Breast epithelium (tissue), 4 donors: ENCODE measurements at places on chromosomes 2 and 18. TPM values are rescaled to one million over a fixed set of nuclear protein-coding genes. Genes with fewer than 3 reads are reported as not detected.

DNA sequence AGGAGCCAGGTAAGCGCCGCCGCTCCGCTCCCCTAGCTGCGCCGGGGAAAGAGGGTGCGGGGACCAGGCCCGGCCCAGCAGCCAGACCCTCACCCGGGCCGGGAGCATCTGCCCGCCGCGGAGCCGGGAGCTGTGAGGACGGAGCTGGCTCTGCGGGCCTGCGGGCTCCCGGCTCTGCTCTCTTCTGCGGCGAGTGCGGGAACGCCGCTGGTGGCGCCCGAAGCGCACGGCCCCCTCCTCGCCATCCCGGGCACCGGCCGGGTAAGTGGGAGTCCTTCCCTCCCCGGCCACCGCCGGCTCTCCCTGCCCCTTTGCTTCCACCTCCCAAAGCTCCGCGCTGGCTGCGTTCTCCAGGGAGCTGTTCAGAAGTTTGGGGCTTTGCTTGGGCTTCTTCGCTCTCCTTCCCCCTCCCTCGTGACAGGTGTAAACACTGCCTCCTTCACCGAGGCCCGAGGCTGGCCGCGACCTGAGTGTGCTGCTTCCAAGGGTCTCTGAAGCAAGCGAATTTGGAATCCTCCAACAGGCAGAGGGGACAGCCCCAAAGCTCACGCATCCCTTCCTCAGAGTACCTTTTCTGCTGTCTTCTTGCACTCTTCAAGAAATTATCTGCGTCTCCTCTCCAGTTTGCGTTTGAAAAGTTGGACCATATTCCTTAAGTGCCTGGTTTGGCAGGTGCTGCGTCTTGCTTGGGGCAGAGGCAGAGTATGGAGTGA is 632 bp downstream of the AFTPH start:
- H3K4me1 ChIP-seq = no peaks in the 10 kb centered on the region
- no peaks in the 10 kb centered on the region for H3K36me3 ChIP-seq
- no peaks in the 10 kb centered on the region for H3K27me3 ChIP-seq
- peak; percentile 28 for DNase-seq

DNA sequence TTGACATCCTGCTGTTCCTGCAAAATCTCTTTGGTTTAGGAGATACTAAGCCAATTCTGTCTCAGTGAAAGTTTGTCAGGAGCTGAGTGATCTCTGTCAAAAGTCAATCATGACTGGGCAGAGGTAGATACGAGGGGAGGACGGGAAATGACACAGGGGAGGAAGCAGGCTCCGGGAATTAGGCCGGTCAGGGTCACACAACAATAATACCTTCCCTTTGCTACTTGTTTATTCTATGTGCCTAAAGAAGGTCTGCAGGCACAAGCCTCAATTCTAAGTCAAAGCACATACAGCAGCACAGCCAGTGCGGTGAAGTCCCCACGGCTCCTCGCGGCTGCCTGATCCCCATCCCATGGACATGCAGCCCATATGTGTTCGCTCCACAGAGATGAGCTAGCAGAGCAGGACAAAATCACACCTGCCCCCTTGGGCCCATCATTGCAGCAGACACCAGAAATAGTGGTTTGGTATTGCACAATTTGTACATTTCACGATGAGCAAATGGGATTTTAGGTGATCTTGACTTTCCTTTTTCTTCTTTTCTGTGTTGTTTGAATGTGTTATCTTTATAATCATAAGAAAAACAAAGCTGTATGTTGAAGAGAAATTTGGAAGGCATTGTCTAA is 141.4 kb downstream of the VAPA start:
- H3K4me3 ChIP-seq = no peak overlapping the region
- no peaks in the 10 kb centered on the region for H3K27me3 ChIP-seq
- no peaks in the 10 kb centered on the region for H3K36me3 ChIP-seq
- H3K27ac ChIP-seq = no peak overlapping the region
- DNase-seq = no peak

Gene NLRC4
- 1.8 TPM for total RNA-seq

DNA sequence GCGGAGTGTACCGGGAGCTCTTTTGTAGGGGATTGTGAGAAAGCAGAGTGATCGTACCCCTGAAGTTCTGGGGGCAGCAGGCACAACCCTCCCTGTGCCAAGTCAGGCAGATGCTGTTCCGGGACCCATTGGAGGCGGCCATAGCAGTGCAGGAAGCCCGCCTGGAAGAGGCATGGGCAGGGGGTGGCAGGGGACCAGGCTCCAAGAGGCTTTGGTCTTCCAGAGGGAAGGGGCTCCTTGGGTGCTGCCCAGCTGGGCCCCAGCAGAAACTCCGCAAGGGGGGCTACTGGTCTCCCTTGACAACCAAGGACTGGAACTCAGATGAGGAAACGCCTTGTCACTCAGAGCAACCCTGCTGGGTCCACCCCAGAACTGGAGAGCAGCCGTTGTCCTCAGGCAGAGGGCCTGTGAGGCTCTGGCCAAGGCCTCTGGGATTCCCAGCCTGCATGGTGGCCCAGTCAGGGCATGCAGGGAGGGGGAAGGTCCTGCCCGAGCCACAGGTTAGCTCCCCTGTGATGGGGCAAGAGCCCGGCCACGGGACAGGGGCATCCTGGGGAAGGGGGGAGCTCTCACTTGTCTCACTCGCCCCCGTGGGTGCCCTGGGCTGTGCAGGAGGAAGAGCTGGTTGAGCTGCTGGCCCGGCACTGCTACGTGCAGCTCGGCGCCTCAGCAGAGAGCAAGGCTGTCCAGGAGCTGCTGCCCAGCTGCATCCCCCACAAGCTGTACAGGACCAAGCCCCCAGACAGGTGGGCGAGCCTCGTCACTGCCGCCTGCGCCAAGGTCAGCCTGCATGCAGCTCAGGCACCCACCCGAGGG is 21.0 kb upstream of the GPR17 start:
- no peak overlapping the region for H3K27ac ChIP-seq
- no peak overlapping the region for H3K4me3 ChIP-seq
- H3K36me3 ChIP-seq = no peaks in the 10 kb centered on the region
- DNase-seq = no peak
- H3K4me1 ChIP-seq = no peaks in the 10 kb centered on the region

Gene REG3G
- not detected for total RNA-seq

DNA sequence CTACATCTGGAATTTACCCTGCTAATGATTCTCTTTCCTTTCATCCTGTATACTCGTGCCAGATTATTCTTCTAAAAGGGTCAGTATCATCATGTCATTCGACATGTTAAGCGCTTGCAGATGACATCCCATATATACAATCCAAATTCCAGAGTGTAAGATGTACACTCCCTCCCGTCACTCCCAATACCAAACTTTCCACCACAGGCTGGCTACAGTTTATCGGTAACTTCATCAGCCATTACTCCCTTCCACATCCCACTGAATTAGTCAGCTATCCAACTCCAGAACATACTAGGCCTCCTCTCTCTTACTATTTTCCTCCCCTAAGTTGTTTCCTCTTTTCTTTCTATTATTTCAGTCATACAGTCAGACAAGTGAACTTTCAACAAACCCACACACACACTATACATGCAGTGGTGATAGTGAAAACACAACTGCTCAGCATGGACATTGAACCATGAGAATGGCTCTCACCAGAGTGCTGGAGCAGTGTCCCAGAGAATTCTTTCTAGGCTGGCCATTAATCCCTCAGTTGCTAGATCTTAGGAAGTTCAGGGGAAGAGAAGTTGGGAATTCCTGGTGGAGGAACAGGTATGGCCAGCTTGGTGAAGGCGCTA is 10.6 kb upstream of the NMI start:
- no peak overlapping the region for H3K27ac ChIP-seq
- DNase-seq = no peak
- no peaks in the 10 kb centered on the region for H3K36me3 ChIP-seq
- no peaks in the 10 kb centered on the region for H3K27me3 ChIP-seq

- H3K27me3 ChIP-seq = no peaks in the 10 kb centered on the region
- H3K4me1 ChIP-seq = no peaks in the 10 kb centered on the region
- peaks cover 1% of the 10 kb centered on the region for H3K36me3 ChIP-seq
Observed at GRCh38 chr2:189014449-189015138, 40.4 kb downstream of the COL3A1 start.

DNA sequence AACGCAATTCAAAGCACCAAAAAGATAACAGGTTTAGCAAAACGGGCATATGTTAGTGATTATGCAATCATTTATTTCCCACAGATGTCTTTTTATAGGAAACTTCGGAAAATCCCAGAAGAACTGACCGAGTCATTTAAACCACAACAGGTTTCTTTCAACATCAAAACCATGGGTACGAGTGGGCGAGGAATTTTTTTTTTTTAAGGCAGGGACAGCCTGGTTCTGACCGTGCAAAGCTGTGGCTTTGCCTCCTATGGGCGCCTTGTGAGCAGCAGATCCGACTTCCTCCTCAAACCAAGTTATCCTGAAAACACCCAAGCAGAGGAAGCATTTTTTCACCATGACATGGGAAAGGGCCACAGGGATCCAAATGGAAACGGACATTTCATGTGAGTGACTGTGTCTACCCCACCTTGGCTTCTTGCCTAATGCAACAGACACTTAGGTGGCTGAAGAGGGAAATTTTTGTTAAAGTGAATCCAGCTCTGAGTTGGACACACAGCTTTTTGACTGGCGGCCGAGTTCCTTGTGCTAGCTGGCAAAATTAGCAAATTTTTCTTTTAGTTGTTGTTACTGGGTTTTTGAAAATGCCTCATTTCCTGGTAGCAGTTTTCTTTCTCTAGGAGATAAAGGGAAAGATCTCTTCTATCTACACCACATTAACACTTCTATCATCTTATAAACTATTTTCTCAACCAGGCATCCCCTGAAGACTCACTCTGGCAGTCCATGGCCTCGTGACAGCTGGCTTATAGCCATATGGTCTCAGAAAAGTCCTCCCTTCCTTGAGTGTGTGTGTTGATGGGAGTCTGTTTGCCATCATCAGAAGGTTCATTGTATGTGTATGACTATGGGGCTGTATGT is 487.4 kb upstream of the ZEB2 start:
- no peak overlapping the region for H3K4me3 ChIP-seq
- DNase-seq = no peak
- no peaks in the 10 kb centered on the region for H3K36me3 ChIP-seq
- no peaks in the 10 kb centered on the region for H3K27me3 ChIP-seq

DNA sequence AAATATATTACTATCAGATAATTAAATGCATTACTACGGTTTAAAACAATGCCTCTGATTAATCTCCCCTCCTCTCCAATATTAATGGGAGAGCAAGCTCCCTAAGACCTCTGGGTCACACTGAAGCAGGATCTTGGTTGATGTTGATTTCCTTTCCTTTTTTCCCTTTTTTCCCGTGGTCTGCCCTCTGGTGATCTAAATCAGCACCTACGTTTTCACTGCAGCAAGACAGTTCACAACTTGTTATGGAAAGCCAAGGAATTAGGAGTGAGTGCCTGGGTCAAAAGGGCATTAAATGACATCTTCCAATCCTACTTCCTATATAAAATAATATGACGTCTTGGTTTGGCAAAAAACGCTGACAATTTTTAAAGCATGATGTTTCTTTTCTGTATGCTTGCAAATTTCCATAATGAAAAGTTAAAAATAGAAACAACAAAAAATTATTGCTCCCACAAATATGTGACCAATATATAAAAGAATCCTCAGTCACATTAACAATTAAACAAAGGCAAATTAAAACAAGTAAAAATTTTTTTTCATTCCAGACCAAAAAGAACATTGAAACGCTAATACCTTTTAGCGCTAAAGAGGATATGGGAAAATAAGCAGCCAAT is 7.9 kb upstream of the CFAP36 start:
- no peaks in the 10 kb centered on the region for H3K27me3 ChIP-seq
- no peaks in the 10 kb centered on the region for H3K4me1 ChIP-seq
- no peak for DNase-seq
- no peaks in the 10 kb centered on the region for H3K36me3 ChIP-seq

DNA sequence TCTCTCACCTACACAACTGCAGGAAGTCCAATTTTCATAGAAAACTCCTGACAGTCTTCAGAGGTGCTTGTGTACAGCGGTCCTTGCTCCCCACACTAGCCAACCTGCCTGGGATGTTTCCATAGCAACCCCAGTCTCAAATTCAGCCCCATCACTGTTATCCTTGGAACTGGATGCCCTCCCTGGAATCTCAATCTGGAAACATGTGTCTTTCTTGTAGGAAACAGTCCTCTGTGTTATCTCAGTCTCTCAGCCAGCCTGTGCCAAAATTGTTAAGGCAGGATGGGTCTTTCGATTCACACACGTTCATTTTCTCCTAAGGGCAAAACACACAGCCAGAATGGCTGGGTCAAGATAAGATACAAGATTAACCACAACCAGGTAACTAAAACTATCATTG is 295.5 kb upstream of the RND3 start:
- DNase-seq = no peak
- no peaks in the 10 kb centered on the region for H3K4me1 ChIP-seq
- no peaks in the 10 kb centered on the region for H3K36me3 ChIP-seq
- H3K27me3 ChIP-seq = no peaks in the 10 kb centered on the region
- H3K4me3 ChIP-seq = no peak overlapping the region

DNA sequence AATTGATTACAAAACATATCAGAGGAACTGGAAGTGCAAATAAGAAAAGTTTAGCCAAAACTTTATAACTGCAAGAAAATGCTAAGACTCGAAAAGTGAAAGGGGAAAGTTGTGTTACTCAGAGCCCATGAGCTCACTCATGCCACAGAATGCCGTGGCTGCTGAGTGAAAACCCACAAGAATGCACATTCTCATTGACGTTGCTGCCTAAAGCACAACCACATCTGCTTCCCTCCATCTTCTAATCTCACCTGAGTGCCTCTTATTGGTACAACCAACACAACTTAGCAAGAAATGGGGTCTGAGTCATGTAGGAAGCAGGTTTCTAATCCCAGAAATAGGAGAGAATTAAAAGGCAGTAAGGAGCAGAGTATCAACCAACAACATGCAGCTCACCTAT is 259.7 kb downstream of the LNPK start:
- no peaks in the 10 kb centered on the region for H3K36me3 ChIP-seq
- no peak overlapping the region for H3K27ac ChIP-seq
- H3K27me3 ChIP-seq = no peaks in the 10 kb centered on the region
- DNase-seq = no peak
- H3K4me1 ChIP-seq = no peaks in the 10 kb centered on the region
- H3K4me3 ChIP-seq = no peak overlapping the region

Gene ABCB11
- under 0.01 TPM for total RNA-seq

DNA sequence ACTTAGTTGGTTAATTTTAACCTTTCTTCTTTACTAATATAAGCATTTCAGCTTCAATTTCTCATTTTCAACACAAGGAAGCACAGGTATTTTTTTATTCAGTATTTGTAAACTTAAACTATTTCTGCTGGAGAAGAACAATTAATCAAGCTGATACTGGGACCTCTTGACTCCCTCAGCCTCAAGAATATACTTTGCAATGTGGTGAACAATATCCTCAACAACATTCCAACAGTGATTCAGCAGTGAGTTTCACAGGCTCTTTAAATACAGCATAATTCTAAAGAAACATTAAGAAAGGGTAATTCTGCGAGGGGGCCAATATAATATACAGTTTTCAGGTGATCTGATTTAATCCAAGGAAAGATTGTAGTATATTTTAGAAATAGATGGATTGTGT is 10.0 kb downstream of the RAPGEF4 start:
- H3K36me3 ChIP-seq = no peaks in the 10 kb centered on the region
- no peaks in the 10 kb centered on the region for H3K4me1 ChIP-seq
- no peak overlapping the region for H3K27ac ChIP-seq

- H3K4me3 ChIP-seq = no peak overlapping the region
- no peaks in the 10 kb centered on the region for H3K4me1 ChIP-seq
- H3K36me3 ChIP-seq = no peaks in the 10 kb centered on the region
- no peak for DNase-seq
- H3K27ac ChIP-seq = no peak overlapping the region
Observed at GRCh38 chr2:118128826-118129225, 40.6 kb downstream of the INSIG2 start.
